ENCODE measurements at places on chromosomes 12 and 14.

DNA sequence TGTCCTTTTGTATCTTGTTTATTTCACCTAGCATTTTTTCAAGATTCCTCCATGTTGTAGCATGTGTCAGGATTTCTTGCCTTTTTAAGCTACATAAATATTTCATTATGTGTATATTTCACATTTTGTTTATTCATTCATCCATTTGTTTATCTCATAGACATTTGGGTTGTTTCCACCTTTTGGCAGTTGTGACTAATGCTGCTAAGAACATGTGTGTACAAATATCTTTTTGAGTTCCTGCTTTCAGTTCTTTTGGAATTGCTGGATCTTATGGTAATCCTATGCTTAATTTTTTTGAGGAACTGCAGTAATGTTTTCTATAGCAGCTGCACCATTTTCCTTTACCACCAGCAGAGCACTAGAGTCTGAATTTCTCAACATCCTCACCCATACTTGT is 62.4 kb downstream of the SCN8A start:
- DNase-seq = no peak

DNA sequence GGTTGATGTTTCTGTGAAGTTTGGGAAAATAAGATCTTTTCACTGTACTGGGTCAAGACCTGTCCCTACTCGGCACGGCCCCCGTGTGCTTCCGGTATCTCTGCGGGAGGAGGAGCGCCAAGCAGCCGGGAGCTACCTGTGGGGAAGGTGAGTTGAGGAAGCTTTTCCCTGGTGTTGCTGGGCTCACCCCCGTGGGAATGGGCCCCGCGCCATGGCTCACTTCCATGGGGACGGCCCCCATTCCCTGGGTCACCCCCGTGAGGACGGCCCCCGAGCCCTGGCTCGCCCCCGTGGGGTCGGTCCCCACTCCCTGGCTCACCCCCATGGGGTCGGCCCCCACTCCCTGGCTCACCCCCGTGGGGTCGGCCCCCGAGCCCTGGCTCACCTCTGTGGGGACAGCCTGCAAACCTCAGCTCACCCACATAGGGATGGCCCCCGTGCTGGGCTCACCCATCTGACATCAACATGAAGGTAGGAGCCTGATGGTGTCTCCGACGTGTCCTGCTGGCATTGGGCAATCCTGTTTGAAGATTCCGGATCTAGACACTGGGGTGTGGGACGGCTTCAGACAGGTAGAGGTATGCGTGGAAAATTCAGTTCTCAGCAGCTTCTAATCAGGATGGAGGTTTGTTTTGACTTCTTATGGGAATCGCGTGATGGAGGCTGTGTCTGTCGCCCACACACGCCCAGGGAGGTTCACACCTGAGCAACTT is 9.1 kb downstream of the LRCOL1 start:
- no peak for DNase-seq

DNA sequence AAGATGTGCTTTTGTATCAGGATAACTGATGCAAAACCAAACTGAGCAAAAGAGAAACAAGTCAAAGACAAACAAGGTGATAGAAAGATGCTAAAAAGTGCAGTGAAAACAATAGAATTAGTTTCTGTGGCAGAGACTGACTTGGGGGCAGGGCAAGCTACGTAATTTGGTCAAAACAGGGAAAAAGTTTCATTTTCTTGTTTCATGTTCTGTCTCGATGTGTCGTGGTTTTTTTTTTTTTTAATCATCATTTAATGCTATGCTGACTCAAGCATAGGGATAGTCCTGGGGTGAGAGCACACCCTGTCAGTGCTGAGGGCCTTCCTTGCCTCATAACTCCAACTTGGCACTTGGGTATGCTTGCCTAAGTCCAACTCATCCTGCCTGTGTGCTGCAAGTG is 144.1 kb upstream of the PTPRQ start:
- no peak for DNase-seq

GRCh38 chr14:104206281-104206904 is 68.0 kb downstream of the KIF26A start:
- DNase-seq = no peak

DNA sequence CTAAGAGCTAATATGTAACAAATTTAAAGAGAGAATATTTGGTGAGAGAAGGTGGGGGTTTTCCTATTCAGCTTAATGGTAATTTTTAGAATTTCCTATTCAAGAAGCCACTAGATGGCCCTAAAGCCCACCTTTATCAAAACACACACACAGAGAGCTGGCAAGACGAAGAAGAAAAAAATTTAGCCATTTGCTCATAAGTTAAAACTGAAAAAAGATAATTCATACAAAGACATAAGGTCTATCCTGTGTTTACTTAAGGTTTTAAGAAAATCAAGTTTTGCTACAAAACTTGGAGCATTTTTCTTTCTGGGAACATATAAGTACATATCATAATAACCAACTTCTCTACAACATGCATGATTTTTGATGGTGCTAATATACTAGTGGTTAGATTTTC is 46.8 kb upstream of the PCED1B start:
- DNase-seq = peak; percentile 73

DNA sequence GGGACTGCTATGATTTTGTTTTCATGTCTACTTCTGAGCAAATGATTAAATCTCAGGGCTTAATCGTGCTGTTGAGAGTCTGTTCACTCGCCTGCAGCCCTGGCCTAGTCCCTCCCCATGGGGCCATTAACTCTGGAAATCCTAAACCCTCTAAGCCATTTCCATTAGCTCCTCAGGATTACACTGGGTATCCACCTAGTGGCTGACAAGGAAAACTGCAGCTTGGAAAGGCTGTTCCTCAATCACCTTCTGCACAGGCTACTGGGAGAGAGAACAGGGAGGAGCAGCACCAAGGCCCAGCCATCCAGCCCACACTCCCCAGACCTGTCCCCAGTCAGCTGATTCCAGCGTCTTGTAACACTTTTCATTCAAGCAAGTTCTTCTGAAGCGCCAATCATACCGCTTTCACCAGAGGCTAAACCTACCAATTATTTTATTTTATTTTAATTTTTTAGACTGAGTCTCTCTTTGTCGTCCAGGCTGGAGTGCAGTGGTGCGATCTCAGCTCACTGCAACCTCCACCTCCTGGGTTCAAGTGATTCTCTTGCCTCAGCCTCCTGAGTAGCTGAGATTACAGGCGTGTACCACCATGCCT is 48.7 kb downstream of the NEUROD4 start:
- peak; percentile 75 for DNase-seq

DNA sequence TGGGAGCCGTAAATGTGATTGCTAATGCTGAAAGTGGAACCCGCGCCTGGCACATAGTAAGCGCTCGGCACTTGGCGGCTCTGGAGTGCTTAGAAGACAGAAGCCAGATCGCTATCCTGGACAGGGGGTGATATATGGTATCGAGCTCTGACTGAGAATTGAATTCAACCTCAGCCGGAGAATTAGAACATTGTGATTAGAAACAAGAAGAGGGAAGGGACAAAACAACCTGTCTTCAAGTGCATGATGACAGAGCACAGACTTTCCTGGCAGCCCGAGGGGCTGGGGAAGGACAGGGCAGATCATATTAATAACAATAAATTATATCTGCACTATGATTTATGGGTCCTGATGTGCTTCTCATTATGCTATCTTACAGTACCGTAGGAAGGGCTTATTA is 66.9 kb upstream of the TBX3 start:
- no peak for DNase-seq

- peak; percentile 48 for DNase-seq
Measured at GRCh38 chr12:15754233-15754632, 35.0 kb downstream of the EPS8 start.

DNA sequence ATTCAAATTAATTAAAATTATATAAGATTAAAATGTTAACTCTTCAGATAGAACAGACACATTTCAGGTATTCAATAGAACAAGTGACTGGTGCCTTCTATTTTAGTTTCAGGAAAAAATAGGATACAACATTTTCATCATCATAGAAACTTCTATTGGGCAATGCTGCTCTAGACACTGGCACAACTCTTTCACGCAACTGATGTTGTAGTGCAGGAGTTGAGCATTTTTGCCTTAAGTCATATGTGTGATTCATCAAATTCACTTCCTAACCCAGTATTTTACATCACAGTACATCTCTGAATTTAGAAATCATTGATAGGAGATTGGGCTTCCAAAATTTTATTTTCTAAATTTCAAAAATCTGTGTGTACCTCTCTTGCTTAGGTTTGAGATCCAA is 215.4 kb upstream of the DIO2 start:
- no peak for DNase-seq

DNA sequence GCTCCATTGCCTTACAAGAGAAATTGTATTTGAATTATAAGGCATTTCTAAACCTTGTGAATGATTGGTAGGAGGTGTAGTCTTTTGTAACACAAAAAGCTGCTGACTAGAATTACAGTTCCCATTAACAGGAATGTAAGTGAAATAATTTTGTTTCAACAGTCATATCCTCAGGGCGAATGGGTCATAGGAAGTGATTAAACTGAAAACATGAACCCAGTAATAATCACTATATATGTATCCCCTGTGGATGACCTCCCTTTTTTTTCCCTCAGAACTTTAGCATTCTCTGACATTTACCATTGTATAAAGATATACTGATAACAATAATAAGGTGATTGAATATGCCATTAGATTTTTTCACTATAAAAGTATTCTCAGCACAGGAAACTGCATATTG is 312.3 kb downstream of the ATP23 start:
- peak; percentile 69 for DNase-seq

- DNase-seq = no peak
Measured at GRCh38 chr12:118126119-118126757, 9.7 kb upstream of the PEBP1 start.

DNA sequence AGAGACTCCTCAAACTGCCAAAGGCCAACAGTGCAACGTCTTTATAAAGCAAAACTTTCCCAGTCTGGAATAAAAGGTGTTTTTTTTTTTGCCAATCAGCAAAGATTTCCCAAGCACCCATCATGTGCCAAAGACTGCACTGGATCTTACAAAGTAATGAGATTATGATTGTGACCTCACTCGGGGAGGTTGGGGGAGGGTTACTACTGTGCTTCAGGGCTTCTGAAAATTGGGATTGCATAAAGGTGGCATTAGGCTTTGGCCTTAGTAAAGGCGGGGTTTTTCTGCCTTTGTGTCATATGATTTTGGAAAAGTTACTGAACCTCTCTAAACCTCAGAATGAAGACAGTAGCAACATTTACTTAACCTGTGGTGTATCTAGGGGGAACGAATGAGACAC is 233.8 kb downstream of the DACT1 start:
- no peak for DNase-seq

- peak; percentile 7 for DNase-seq
Measured at GRCh38 chr12:105852951-105853350, 285.8 kb downstream of the NUAK1 start.

GRCh38 chr12:66735275-66735674 is 56.4 kb upstream of the GRIP1 start:
- no peak for DNase-seq

- DNase-seq = peak; percentile 39
Measured at GRCh38 chr14:104223101-104224041, 85.0 kb downstream of the KIF26A start.

- peak; percentile 87 for DNase-seq
Measured at GRCh38 chr12:122080149-122081082, 1.9 kb downstream of the MLXIP start.

- no peak for DNase-seq
Measured at GRCh38 chr12:79983492-79983891, 48.6 kb upstream of the PPP1R12A start.

DNA sequence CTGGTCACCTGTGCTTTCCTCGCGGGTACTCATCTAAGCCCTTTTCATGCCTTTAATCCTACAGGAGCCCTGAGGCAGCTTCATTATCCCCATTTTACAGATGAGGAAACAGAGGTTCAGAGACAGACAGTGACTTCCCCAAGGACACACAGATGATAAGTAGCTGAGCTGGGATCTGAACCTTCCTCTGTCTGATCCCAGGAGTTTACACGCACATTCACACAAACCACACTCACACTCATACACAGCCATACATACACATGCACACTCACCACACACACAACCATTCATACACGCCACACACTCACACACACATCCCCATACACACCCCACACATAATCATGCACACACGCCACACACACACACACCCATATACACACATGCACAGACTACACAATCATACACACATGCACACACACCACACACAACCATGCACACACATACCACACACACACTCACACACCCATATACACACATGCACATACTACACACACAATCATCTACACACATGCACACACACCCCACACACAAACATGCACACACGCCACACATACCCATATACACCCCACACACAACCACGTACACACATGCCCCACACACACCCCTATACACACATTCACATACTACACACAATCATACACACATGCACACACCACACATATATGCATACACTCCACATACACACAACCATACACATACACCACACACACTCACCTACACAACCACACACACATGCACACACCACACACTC is 2.7 kb downstream of the TMEM119 start:
- DNase-seq = no peak

- no peak for DNase-seq
Measured at GRCh38 chr14:79724934-79725717, 486.2 kb downstream of the DIO2 start.

Measured in dermis blood vessel endothelial cell (primary cell).